ENCODE measurements at places on chromosomes 3 and 15.

DNA sequence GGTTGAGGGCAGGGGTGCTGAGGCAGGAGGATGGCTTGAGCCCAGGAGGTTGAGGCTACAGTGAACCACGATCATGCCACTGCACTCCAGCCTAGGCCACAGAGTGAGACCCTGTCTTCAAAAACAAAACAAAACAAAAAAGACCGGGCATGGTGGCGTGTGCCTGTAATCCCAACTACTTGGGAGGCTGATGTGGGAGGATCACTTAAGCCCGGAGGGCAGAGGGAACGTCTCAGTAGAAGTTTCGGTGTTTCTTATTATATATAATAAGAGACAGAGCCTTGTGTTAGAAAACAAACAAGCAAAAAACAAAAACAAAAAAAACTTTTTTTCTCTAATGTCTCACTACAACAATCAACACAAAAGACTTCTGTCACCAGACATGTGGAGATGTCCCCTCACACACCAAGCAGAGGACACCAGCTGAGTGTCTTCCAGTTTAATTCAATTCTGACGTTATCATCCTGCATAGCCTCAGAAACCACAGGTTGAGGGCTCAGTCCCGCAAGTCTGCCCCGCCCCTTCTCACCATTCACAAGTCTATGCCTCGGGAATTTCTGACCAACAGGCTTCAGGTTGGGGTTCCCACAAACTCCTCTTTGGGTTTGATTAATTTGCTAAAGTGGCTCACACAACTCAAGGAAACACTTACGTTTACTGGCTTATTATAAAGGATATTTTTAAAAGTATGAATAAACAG is 24.0 kb upstream of the EIF4A2 start:
- no peak for DNase-seq

GRCh38 chr15:88256279-88257230 is at the start of gene NTRK3:
NTRK3 (minus strand) TSS chr15:88256739; CDS start chr15:88256153, 586 bp downstream.
- no peak for DNase-seq

DNA sequence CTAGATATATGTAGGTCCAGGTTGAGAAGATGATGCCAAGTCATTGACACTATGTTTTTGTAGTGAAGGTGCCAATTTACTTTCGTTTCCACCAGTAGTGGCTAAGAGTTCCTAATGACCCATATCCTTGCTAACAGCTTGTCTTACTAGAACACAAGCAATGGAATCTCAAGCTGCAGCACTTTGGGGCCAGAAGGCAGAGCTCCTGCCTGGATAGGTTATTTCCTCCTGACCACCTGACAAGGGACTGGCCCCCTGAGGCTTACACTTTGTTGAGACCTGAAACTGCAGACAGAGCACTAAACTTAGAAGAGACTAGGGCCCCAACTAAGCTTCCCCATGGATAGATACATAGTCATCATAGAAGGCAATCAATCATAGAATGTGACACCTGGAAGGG is 11.7 kb downstream of the ONECUT1 start:
- no peak for DNase-seq

DNA sequence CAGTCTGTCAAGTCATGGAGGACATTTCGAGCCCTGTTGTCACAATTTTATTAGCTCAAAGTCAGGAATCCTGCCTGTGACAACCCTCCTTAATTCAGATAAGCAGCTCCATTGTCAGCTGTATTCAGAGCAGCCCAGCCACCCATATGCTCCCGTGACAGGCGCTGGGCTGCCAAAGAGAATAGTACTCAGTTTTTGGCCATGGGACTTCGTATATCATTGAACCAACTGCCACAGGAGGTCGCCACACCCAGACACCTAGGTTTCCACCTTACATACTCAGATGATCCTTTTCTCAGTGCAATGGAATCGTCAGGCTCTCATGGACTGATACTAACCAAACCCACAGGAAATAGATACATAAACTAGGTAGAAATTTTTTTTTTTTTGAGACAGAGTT is 100.2 kb downstream of the C3orf70 start:
- DNase-seq = no peak

- no peak for DNase-seq
These were observed 256.0 kb upstream of the CBLB start for GRCh38 chr3:106124818-106125217.

DNA sequence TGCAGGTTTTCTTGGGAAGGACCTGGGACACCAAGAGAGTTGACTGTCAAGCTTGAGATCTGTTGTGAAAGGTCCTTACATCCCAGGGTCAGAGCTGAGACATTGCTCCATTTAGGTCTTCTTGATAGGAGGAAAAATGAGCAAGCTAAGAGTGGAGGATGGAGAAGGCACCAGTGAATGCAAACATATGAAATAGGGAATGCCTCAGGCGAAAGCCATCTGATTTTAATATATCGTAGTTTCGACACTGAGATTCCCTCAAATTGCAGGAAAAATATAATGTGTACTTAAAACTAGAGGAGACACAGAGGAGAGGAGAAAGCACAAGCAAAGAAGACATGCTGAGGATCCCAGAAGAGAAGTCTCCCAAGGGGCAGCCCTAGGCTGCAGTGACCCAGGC is 85.5 kb downstream of the TM4SF4 start:
- no peak for DNase-seq

DNA sequence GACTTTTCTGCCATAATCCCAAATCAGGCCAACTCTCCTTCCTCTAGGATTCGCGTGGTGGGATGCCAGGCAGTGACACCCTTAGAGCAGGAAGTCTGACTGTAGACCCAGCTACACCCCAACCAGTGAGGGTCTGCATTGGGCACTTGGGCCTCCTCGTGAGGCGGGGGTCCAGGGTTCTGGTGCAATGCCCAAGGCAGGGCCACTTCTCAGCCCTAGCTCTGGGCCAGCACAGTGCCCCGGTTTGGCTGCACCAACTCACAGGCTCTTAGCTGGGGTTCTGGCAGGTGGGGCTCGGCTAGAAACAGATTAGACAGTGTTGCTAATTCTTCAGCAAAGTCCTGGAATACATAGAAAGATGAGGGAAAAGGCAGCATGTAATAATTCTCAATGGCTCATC is 12.7 kb downstream of the CDAN1 start:
- DNase-seq = no peak

DNA sequence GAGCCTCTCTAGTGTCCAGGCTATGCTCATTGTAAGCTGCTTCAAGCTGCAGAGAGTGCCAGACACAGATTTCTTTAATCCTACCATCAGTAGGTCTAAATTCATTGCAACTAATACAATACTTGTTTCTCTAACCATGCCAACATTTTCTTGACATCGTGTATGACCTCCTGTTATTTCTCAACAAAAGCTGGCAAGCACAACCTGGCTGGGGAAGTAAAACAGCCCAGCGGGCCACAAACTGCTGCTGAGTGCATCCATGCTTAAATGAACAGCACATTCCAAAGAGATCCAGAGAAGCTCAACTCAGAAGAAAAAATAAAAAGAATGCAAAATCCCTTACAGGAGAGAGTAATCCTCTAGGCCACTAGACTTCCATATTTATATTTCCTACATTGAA is 36.5 kb downstream of the GMNC start:
- DNase-seq = no peak
